Activated T-helper 9 cell treated with anti-CD3 and anti-CD28 coated beads, Interleukin-2, amount 50 U/mL, for 16 hours (primary cell): ENCODE measurements at places on chromosomes 4 and X.

DNA sequence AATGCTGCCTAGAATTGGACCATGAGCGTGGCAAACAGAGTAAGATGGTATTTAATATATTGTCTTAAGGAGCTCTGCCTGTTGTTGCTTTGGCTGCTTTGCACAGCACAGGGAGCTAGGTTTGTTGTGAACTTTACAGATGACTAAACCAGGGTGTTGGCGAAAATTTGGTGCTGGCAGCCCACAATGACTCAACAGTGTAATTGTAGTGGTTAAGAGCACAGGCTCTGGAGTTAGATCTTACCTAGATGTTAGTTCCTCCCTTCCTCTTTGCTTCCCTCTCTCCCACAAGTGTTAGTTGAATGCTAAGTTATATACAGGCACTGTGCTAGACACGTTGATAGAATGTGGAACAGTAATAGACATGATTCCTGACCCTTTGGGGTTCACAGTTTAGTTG lies 128.9 kb upstream of the TRPC5 start:
- no peak for DNase-seq

- DNase-seq, result no peak
Measured at GRCh38 chr4:2733001-2733843, 22.9 kb downstream of the TNIP2 start.

GRCh38 chrX:21932292-21933002 lies 8.1 kb upstream of the SMS start:
- DNase-seq, result no peak

DNA sequence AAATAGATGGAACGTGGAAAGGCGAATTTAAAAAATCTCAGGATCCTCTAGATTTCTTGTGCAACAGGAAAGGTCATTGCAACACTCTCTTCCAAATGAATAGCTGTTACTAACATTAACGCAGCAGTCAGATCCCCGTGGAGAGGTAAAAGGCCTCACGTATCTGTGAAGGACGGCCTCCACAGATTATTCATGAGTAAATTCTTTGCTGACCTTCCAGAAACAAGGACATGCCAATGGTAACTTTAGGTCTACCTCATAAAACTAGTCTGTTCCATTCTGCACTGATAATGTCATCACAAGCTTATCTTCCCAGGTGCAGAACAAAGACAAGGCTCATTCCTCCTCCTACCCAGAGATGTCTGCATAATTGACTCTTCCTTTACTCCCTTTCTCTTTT lies 16.1 kb upstream of the REPS2 start:
- DNase-seq, result no peak

- DNase-seq, result no peak
Measured at GRCh38 chrX:100931218-100931924, 2.7 kb upstream of the XKRX start.

- no peak for DNase-seq
Measured at GRCh38 chr4:2923141-2923551, 40.1 kb downstream of the NOP14 start.

DNA sequence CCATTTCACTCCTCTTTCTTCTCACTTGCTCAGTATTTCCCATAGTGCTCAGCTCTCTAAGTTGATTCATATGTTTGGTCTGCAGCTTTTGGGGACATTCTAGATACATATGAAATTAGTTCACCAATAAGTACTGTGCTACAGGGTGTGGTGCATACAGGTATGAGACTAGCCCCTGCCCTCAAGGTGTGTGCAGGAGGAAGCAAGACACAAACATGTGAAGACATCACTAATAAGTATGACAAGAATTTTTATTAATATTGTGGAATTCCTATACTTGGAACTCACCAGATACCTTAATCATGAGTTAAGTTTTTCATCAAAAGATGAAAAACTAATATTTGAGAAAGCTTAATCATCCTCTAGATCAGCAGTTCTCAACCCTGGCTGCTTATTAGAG lies 505.2 kb downstream of the ZNF674 start:
- no peak for DNase-seq
